ENCODE measurements at places on chromosomes 6 and 20.
A peak's percentile ranks its signal among the peaks of the same experiment; 100 is the strongest.

DNA sequence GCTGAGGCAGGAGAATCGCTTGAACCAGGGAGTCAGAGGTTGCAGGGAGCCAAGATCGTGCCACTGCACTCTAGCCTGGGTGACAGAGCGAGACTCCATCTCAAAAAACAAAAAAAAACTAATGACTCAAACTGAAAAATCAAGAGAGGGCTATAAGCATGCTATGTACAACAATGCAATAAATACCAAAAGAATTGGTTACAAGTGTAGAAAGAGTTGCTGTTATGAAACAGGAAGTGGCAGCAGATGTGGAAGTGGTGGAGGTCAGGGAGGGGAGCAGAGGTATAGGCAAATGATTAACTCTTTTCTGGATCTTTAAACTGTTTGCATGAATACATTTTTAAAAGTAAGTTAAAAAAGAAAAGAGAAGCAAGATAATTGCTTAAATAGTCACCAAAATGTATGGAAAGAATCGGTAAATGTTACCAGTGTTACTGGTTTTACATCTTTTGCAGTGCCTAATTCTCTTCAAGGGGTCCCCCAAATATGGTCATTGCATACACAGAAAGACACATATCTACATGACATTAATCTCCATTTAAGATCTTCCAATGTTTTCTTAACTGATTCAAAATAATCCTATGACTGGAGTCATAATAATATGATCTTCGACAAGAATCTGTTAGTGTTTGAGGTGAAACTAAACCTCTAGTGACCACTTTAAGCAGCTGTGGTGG, 15.0 kb downstream of the CALHM6 start:
- DNase-seq, result no peak

GRCh38 chr6:20542927-20543602, 8.8 kb downstream of the CDKAL1 start:
- DNase-seq, result peak; percentile 83

GRCh38 chr6:150891888-150892485, 26.5 kb downstream of the MTHFD1L start:
- peak; percentile 39 for DNase-seq

GRCh38 chr20:37526238-37526838, 1.3 kb downstream of the BLCAP start:
- DNase-seq, result no peak

- peak; percentile 43 for DNase-seq
Observed at GRCh38 chr6:35736253-35736894, 458 bp upstream of the ARMC12 start.

GRCh38 chr6:9126878-9127560, 691.7 kb upstream of the SLC35B3 start:
- DNase-seq, result no peak

- no peak for DNase-seq
Observed at GRCh38 chr6:169112483-169113320, 140.9 kb downstream of the THBS2 start.

DNA sequence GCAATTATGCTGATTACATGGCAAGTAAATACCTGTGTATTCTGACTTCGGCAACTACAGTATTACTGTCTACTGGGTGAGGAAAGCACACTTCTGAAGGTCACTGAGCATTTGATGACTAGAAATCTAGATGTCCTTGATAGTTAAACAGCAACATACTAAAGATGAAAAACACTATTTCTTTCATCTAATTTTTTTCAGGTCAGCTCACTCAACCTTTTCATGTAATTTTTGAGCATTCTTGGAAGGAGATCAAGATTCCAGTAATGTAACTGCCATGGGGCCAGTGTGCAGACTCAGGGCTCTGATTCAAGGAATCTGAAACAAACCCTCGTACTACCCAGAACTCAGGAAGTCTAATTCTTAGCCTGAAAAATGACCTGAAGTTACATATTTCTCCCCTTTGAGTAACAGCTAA, 222.6 kb upstream of the TAB2 start:
- no peak for DNase-seq

GRCh38 chr6:43130429-43130828, 40.6 kb upstream of the SRF start:
- DNase-seq, result no peak

DNA sequence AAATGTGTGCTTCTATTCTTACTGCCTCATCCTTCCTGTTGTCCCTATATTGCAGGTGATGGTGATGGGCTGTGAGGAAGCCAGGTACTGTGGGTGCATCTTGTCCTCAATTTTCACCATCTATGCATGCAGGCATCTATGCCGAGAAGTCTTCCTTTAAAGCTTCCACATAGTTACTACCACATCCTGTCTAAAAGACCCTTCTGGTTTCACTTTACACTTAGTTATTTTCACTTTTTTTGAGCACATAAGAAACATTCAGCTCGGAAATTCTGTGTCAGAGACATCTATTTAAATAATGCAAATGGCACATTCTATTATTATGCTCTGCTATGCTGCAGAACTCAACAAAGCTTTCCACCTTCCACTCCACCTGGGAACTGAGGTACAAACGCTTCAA, 28.2 kb upstream of the FABP7 start:
- DNase-seq, result no peak

DNA sequence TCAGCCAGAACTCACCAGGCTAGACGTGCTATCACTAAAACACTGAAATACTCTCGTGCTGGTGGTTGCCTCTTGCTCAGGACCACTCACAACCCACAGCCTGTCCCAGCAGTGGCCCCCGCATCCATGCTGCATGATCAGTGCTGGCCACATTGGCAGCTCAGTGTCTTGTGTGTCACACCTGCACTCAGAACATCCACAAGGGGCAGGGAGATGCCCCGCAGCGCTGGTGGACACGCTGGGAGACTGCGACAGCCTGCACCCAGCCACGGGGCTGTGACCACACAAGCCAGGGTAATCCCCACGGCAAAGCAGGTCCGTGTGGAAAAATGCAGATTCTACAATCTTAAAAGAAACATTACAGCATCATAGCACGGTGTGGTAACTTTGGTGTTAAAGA, 23.9 kb upstream of the APMAP start:
- no peak for DNase-seq

DNA sequence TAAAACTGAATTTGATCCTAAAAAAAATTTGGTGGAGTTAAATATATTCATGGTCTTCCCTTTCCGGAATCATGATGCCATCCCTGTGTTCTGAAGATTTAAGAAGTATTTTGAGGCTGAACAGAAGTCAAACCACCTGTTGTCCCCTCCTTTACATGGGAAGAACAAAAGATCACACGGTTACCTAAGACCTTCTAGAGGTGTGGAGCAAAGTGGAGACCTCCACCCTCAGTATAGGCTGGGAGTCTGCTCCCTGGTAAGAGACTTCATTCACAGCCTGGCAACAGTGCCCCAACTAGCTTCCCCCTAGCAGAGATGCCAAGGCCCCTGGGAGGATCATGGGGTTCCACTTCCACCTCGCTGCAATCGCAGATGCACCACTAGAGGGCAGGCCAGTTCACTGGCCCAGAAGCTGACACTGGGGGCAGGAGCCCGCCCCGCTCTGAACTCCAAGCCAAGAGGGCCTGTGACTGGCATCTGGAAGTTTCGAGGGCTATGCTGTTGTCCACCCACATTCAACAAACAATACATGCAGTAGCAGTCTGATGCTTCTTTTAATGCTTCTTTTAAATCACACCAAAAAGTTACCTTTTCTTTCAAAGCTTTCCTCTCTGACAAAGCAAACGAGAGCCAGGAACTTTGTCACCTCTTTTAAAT, 19.5 kb upstream of the UBE2J1 start:
- no peak for DNase-seq

DNA sequence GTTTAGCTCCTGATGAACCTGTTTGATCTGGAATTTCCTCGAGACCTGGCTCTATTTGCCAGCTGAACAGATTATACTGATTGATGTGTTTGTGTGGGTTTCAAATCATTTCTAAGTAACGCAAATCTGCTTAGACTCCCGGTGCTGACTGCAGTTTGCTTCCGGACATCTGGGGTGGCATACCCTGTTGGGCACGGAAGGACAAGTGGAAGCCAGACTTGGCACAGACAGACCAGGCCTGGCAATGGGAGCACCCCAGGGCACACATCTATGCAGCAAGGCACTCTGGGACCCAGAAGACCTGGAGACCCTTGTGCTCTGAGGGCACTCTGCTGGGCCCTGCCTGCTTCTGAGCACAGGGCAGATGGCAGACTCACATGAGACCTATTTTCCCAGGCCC, 433.7 kb upstream of the CHD6 start:
- DNase-seq, result no peak

DNA sequence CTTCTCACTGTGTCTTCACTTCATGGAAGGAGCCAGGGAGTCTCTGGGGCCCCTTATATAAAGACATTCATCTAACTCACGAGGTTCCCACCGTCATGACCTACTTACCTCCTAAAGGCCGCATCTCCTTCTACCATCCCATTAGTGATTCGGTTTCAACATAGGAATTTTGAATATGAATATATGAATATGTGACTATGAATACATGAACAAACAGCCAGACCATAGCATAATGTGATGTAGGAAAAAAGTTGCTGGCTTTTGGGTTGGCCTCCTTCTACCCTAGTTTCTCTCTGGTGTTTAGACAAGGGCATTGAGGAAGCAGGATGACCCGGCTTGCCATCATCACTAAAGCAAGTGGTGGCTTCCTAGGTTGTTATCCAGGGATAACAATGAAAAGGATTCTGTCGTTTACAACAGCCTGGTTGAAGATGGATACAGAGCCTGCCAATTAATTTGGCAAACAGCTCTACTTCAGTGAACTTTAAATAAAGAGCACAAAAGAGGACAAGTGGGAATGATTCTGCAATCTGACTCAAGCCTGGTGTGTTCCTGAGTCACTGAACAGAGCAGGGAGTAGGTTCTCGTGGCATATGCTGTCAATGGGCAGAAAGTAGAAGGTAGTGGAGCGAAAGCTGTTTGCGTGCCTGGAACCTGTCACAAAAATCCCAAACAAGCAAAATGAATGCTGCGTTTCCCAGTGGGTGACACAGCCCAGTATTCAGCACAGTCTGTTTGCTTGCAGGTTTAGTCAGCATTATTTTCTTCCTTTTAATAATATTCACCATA, 44.0 kb upstream of the DOK5 start:
- DNase-seq, result no peak

- no peak for DNase-seq
Observed at GRCh38 chr6:75025371-75025770, 180.5 kb downstream of the COL12A1 start.

DNA sequence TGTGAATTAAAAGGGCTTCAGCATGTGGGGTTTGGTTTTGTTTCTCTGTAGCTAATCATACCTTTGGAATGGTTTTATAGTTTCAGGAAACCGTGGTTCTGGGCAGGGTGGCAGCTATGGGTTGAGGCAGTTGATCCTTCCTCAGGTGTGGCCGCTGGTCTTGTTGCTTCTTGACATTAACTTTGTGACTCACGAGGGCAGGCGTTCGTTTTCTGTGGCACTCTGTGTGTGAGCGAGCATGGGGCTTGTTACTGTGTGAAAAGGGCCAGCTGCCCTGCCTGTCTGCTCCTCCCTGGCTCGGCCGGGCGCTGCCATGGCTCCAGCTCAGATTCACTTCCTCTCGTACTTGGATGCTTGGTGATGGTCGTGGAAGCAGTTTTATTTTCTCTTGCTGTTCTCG, 16.2 kb downstream of the DNAJC5 start:
- DNase-seq, result no peak

GRCh38 chr6:68240726-68241125, 394.4 kb upstream of the ADGRB3 start:
- no peak for DNase-seq

DNA sequence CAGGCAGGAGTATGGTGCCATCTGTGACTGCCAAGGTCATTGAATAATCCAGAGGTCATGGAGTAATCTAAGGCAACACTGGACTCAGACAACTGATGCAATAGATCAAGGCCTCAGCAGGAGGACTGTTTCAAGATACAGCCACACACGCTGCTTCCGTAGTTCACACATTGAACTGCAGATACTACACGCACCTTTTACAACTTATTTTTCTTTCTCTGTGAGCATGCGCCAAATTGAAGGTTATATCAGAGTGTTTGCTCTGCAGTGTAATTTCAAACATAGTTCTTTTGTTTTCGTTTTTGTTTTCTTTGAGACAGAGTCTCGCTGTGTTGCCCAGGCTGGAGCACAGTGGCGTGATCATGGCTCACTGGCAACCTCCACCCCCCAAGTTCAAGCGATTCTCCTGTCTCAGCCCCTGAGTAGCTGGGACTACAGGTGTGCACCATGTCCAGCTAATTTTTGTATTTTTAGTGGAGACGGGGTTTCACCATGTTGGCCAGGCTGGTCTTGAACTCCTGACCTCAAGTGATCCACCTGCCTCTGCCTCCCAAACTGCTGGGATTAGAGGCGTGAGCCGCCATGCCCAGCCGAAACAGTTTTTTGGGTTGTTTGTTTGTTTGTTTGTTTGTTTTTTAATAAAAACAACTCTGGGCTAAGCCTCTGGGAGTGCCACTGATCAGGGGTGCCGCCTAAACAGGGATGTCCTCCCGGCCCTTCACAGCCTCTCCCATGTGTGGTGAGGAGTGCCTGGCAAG, 96.6 kb upstream of the NAA20 start:
- DNase-seq, result no peak

- DNase-seq, result no peak
Observed at GRCh38 chr20:50799176-50799889, 4.5 kb downstream of the BCAS4 start.
